ENCODE measurements at places on chromosomes 7 and 10. TPM values are rescaled to one million over a fixed set of nuclear protein-coding genes. Genes with fewer than 3 reads are reported as not detected.

- no peak for DNase-seq
Observed at GRCh38 chr10:14261336-14261735, 69.4 kb downstream of the FRMD4A start.

- DNase-seq, result no peak
Observed at GRCh38 chr7:95157381-95157780, 167.0 kb downstream of the PON1 start.

GRCh38 chr7:146658604-146659003 lies 542.0 kb downstream of the CNTNAP2 start:
- DNase-seq, result no peak

GRCh38 chr7:111272092-111272491 lies 181.2 kb downstream of the LRRN3 start:
- DNase-seq, result no peak

GRCh38 chr10:124245806-124246440 lies 152.5 kb upstream of the CHST15 start:
- no peak for DNase-seq

DNA sequence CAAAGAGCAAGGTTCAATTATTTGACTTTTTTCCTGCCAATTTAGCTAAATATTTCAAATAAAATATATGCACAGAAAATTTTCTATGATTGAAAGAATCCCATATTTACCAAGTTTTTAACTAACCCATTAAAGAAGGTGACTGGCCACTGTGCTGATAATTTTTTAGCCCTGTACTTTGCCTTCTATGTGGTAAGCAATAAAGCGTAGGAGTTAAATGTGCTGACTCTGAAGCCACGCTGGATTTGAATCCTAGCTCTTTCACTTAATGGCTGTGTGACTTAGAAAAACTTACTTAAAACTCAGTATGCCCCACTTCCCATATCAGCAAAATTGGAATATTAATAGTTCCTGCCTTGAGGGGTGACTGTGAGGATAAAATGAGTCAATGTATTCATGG lies 82.1 kb downstream of the NEUROD6 start:
- DNase-seq, result no peak

DNA sequence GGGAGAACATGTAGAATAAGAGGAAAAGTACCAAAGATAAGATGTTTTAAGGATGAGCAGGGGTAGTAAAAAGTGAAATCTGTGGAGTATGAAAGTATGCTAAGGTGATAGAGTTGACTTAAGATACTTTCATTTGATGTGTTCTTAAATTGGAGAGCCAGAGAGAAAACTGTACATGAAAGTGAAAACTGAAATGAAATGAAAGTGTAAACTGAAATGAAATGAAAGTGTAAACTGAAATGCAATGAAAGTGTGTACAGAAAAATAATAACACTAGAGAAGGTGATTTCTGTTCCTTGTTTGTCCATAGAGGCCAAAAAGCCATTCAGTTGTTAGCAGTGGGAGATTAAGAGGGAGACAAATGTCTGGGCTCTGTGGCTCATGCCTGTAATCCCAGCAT lies 17.5 kb downstream of the AHR start:
- DNase-seq, result no peak

DNA sequence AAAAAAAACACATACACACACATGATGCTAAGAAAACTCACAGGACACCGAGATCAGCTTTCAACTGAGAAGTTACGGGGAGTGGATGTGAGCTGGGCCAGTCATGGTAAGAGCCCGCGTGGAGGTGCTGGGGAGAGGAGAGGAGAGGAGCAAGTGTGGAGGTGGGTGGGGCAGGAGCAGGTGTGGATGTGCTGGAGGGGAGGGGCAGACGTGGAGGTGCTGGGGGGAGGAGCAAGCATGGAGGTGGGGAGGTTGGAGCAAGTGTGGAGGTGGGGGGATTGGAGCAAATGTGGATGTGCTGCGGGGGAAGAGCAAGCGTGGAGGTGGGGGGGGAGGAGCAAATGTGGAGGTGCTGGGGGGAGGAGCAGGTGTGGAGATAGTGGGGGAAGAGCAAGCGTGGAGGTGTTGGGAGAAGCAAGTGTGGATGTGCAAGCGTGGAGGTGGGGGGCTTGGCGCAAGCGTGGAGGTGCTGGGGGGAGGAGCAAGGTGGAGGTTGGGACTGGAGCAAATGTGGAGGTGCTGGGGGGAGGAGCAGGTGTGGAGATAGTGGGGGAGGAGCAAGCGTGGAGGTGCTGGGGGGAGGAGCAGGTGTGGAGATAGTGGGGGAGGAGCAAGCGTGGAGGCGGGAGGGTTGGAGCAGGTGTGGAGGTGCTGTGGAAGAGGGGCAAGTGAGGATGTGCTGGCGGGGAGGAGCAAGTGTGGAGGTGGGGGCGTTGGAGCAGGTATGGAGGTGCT lies 24.5 kb upstream of the NCAPG2 start:
- DNase-seq, result no peak

Gene FOXK1
- 47.8 TPM for total RNA-seq

Gene BLOC1S2
- 28.7 TPM for total RNA-seq

Gene PRSS37
- not detected for total RNA-seq
